ENCODE measurements at places on chromosomes 7 and 10.

DNA sequence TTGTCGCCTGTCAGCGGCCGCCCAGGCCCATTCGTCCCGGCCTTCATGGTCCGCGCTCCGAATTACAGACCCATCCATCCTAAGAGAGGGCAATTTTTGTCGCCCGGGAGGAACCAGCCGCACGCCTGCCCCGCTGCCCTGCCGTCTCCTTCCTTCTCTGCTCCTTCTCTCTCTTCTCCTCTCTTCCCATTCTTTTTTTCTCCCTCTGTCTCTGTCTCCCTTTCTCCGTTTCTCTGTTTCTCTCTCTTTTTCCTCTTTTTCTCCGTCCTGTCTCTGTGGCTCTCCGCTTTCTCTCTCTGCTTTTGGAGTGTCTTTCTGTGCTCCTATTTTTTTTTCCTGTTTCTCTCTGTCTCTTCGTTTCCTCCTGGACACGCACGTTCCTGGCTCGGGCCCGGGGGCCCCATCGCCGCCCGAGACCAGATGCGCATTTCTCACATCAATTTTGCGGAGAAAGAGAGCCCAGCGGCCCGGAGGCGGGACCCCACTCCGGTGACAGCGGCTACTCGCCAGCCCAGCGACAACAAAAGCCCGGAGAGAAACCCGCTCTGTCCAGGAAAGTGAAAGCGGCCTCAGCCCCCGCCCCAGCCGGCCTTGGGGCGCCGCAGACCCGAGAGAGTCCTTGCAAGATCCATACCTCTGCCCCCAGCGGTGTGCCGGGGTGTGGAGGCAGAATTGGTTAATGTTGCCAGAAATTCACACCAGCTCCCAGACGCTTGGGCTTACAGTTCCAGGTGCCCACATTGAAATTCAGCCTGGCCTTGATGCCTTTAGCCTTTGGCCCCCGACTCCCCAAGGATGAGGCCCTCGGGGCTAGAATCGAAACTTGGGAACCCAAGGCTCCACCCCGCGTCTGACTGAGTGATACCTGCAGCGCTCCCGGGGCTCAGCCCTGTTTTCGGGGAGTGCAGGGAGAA is 4.1 kb downstream of the LBX1 start:
- DNase-seq = no peak

DNA sequence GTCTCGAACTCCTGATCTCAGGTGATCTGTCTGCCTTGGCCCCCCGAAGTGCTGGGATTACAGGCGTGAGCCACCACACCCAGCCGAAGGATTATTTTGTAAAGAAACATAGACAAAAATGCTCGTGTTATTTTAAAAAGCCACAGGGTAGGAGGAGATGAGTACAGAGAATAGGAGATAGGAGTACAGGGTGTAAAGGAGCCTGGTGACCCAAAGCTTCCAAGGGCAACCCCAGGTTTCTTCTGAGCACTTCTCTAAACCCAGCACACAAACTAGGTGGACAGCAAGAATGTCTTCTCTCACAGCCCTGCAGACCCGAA is 54.7 kb downstream of the ZNF467 start:
- no peak for DNase-seq

DNA sequence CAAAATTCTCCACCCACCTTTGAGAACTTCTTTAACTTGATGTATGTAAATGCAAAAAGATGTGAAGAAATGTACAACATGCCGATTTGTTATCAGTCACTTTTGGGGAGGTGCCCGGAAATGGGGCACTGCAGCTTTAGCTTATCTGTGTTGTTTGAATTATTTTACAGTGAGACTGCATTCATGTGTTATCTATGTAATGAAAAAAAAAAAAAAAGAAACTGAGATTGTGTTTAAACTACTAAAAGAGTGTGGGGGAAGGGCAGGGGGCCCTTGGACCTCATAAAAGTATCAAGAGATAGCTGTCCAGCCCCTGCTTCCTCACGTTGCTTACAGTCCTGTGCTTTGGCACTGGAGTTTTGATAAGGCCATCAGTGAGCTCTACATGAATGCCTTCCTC is 259.4 kb downstream of the STK31 start:
- DNase-seq = no peak

DNA sequence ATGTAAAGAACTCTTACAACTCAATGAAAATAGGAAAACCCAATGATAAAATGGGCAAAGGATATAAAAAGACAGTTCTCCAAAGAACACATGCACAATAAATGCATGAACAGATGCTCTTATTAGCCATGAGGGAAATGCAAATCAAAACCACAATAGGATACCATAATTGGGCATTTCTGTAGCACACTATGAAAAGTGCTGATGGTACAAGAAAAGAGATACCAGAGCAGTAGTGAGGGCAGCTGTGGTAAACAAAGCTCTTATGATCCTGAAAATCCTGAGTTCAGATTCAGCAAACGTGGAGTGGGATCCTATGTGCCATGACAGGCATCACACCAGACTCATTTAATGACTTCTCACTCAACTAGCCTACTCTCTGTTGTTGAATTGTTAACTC is 96.7 kb upstream of the SLC25A13 start:
- DNase-seq = no peak

DNA sequence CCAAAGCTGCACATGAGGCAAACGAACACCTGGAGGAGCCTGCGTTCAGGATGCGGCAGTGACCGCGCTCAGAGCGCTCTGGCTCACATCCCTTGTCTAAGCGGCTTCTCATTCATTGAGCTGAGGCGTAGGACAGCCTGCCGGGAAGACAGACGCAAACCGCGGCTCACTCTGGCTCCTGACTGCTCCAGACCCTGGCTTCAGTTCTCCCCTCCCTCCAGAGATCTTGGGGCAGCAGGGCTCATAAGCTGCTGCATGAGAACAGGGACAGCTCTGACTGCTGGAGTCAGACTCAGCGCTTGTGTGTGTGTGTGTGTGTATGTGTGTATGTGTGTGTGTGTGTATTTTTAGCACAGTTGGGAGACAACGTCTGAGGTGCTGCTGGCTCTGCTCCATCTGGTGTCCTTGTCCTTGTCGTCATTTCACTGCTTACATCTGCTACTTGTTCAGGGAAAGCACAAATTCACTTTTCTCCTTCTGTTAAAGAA is 15.8 kb upstream of the LYZL2 start:
- DNase-seq = no peak

DNA sequence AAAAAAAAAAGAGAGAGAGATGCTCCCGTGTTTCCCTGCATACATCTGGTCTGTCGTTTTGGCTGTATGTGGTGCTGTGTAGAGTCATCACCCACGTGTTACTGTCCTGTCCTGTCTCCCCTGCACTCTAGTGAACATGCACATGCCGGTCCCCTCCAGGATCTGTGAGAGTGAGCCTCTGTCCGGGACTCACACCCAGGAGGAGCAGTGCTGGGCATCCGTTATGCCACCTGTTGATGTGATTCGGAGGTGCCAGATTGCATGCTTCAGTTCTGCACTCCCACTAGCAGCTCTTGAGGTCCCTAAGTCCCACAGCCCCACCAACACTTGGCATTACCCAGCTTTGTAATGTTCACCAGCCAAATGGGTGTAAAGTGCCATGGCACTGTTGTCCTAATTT is 16.4 kb downstream of the GHRHR start:
- DNase-seq = no peak

GRCh38 chr7:101017064-101017777 is 2.7 kb upstream of the MUC17 start:
- peak; percentile 15 for DNase-seq

DNA sequence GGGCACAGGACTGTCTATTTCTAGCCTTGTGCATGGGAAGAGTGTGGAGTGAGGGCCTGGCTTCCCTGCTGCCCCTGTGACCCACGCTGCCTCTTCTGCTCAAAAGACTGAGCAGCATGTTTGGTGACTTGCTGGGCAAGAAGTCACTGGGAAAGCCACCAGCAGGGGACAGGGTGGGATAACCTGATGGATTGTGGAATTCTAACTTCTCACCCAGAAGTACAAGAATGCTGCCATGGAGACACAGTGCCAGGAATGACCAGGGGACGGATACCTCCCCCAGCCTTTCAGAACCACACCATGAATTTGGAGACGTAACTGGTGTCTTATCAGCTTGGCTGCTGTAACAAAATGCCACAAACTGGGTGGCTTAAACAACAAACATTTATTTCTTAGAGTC is 28.4 kb downstream of the GALNTL5 start:
- no peak for DNase-seq

GRCh38 chr10:32239769-32240168 is 107.2 kb downstream of the EPC1 start:
- no peak for DNase-seq

DNA sequence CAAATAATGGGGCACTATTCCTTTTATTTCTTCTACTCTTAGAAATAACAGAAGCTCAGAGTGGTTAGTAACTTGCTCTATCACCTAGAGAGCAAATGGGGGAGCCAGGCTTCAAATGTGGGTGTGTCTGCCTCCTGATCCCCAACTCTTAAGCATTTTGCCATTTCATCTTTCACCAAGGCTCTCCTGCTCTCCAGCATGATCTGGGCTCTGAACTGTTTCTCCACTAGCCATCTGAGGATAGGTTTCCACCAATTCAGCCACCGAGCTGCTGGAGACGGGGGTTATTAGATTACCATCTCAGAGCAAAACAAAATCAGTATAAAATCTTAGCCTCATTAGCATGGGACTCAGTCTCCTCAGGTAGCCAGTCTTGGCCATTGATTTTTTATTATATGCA is 20.2 kb upstream of the VAX1 start:
- no peak for DNase-seq

All from NCI-H345 (cell line).